ENCODE measurements at places on chromosomes 1 and 21.

- no peak for DNase-seq
These were observed 11.9 kb downstream of the SOAT1 start for GRCh38 chr1:179305450-179305849.

DNA sequence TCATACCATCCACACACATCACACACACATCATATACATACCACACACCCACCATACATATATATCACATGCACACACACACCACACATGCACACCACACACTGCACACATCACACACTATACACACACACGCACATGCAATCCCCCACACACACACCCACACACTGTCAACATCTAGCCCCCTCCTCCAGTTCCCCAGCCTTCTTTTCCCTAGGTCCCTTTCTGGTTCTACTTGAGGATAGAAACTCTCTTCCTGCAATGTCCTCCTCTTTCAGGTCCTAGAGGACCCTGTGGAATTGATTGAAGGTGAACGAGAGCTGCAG is 4.3 kb downstream of the CASQ1 start:
- DNase-seq, result no peak

- DNase-seq, result no peak
These were observed 8.0 kb downstream of the OLFML3 start for GRCh38 chr1:113987259-113987658.

DNA sequence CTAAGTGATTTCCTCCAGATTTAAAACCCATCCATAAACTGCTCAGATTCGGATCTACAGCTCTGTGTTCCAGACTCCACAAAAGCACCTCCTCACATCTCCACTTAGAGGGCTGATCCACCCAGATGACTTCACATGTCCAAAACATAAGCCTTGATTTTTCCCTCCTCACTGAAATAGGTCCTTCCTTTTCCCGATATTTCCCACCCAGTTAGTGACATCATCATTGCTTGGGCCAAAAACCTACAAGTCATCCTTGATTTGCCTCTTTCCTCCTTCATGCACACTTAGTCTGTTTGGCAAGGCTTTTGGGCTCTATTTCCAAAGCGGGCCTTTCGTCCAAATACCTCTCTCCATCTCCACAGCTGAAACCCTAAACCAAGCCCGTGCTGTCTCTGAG is 32.3 kb downstream of the CCDC185 start:
- no peak for DNase-seq

- no peak for DNase-seq
These were observed 13.1 kb downstream of the NR5A2 start for GRCh38 chr1:200040481-200041138.

DNA sequence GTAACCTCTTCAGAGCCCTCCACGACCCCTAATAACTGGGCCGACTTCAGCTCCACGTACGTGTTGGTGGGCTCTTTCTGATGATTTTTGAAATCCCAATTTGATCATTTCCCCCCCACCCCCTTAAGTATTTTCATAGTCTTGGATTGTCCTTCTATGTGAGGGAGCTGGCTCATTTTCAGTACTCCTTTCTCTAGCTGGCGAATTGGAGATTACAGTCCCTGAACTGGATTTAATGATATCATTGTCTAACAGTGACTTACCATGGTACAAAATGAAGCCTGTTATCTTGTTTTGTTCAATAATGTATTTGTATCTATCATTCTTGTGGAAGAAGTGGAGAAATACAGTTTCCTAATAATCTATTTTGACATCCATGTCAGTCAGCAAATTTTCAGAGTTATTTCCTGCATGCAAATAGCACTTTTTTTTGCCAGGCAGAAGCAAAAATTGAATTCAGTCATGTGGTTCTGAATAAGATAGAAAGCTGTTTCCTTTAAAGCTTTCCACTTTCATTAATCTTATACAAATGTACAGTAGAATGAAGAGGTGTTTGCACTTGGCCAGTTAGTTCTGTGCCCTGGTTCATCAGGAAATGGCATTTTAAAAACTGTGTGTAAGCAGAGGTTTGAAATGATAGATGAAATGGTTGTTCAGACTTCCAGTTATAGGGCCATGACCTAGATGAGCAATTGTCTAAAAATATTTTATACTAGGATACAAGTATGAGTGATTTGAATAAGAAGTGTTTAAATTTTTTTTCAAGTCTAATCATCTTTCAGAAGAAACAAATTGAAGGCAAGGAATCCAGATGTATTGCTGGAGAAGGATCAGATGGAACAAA is 104.2 kb downstream of the ATP5PO start:
- DNase-seq, result no peak

DNA sequence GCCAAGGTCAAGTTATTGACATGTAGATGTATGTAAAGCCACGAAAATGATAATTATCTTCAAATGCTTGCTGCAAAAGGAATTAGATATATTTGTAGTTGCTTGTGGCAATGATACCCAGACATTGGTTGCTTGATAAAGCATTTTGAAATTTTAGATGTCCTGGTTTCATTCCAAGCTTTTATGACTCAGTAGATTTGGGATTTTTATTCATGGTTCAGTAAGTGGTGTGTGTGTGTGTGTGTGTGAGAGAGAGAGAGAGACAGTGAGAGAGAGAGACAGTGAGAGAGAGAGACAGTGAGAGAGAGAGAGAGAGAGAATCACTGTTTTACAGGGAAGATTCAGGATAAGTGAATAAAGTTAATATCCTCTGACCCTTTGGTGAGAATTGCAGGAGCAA is 498.2 kb upstream of the C1orf87 start:
- DNase-seq, result no peak

DNA sequence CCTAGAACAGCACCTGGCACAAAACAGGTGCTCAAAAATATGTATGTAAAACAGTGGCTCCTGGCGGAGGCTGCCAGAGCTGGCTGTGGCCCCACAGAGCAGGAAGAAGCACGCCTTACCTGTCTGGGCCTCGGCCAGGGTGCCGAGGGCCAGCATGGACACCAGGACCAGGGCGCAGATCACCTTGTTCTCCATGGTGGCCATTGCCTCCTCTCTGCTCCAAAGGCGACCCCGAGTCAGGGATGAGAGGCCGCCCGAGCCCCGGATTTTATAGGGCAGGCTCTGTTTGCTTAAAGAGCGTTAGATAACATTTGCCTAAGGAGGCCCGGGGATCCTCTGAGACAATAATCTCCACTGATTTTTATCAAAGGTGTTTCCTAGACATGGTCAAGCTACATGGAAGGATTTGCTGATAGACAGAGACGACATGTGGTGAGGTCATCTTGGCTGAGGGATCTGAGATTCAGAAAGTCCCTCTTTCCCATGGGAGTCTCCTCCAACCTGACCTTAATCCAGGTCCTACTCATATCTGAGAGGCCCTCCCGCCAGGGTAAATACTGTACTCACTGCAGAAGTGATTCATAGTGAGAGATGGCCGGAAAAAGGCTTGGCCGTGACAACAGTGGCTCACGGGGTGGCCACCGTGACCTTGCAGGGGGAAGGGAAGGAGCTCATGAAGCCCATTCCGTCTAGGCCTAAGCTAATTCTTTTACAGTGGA is at the start of gene TFF1:
Gene TFF1, minus strand, starts transcription at position 244 of the 719 bp plus-strand sequence. Its CDS starts 40 bp downstream, at position 204.
- DNase-seq, result peak; percentile 30

- no peak for DNase-seq
These were observed 30.8 kb downstream of the PLEKHO1 start for GRCh38 chr1:150180474-150180873.

DNA sequence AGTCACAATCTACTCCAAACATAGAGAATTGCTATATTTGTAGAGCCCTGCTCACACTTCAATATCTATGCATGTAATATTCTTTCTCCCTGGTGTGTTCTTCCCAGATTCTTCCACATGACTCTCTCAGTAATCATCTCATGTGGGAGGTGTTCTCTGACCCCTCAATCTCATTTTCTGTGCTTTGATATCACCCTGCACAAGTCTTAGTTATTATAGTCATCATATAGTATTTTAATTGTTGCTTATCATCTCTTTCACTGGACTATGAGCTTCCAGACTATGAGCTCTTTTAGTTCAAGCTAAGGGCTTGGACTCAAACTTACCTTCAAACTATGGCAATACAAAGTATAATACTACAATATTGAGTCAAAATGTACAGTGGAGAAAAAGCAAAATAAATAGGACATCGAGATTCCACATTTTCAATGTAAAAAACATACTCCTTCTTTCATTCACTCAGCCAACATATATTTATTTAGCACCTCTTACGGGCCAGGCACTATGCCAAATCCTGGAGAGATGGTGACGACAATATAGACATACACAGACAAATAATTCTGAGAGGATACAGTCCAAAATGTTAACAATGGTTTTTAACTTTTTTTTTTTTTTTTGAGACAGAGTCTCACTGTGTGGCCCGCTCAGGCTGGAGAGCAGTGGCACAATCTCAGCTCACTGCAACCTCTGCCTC is 12.7 kb downstream of the TESK2 start:
- DNase-seq, result no peak

GRCh38 chr1:109978761-109979488 is 5.6 kb upstream of the AHCYL1 start:
- no peak for DNase-seq

GRCh38 chr1:7727809-7728471 is 43.2 kb upstream of the VAMP3 start:
- no peak for DNase-seq

GRCh38 chr21:45839274-45839673 is 142.3 kb upstream of the COL6A1 start:
- DNase-seq, result no peak

DNA sequence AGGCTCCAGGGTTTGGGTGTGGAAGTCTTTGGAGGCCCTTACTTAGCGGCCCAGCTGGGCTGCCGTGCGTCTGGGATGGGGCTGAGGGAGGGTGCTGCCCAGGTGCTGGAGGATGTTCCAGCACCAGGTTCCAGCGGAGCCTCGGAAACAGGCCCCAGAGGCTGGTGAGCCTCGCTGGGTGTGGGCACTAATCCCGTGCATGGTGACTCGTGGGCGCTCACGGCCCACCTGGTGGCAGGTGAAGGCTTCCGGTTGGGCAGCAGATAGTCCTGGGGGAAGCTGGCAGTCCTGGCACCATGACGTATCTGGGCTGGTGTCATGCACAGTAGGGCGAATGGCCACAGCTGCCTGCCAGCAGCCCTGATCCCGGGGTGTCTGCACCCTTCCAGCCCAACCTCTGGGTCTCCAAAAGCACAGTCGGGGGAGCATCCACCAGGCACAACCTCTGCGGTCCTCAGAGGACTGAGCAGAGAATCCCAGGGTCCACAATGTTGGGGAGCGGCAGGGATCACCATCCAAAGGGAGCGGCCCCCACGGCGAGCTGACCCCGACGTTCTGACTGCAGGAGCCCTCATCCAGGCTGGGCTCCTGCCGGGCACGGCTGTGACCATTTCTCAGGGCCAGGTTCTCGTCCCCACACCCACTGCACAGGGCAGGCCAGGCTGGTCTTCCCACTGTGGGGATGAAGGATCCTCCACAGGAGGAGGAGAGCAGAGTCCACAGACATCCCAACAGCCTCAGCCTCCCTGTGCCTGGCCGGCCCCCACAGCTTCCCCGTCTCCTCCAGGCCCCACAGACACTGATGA is 25.3 kb downstream of the FTCD start:
- no peak for DNase-seq

- no peak for DNase-seq
These were observed 38.9 kb downstream of the WARS2 start for GRCh38 chr1:119101563-119101962.

GRCh38 chr1:46221749-46222148 is 18.6 kb downstream of the LURAP1 start:
- no peak for DNase-seq

DNA sequence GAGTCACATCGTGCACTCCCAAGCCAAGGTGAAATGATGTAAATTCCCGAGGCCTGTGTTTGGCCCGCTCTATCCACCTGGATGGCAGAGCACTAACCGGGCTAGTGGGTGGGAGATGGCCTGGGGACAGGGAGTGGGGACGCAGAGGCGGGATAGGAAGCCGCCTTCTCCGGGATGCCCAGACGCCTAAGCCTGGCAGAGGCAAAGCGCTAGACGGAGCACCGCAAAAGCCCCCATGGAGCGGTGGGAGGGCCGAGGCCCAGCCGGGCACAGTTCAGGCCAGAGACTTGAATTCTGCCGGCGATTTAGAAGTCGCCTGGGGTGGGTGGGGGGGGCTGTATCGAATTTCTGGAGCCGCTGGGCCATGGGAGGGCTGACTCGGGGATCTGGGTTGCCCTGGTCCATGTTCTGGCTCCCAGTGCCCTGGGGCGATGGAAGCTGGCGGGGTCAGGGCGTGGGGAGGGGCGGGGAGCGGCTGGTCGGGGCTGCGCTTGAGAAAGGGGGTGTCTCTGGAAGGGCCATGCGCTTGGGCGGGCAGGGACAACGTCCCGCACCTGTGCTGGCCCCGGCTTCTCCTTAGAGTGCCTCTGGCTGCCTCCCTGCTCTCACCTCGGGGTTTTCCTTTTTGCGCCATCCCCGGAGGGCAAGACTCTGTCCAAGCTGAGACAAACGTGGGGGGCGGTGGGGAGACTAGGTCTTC is 28.0 kb downstream of the KIAA2013 start:
- DNase-seq, result no peak
